Caco-2 (cell line): ENCODE measurements at places on chromosomes 6 and 20. TPM values are rescaled to one million over a fixed set of nuclear protein-coding genes. Genes with fewer than 3 reads are reported as not detected.
A peak's percentile ranks its signal among the peaks of the same experiment; 100 is the strongest.

DNA sequence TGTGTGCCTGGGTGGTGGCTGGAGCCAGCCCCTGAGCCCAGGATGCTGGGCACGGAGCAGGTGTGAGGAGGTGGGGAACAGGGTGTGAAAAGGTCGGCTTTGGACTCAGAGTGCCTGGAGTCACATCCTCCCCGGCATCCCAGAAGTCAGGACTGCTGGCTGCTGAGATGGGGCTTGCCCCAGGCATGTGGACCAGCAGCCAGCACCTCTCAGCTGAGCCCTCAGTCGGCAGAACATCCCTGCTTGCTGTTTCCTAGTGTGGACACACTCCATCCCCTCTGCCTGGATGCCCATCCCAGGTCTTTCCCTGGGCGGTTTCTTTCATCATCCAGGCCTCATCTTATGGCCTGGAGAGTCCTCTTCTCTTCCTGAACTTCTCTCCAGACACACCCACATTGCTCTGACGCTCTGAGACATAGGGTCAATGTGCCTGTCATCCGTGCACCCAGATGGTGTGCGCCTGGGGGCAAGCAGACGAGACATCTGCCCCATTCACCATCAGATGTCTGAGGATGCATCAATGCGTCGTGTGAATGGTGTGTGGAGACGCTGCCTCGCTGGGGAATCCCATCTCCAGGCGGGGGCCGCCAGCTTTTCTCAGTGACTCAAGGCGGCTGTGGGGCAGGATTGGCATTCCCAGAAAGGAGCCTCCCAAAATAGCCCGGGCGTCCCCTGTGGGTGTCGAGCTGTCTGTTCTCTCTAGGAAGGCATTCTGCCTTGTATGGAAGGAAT, 104.2 kb downstream of the SYCP2 start:
- H3K27me3 ChIP-seq: no peaks in the 10 kb centered on the region
- H3K36me3 ChIP-seq: no peaks in the 10 kb centered on the region
- no peak overlapping the region for H3K4me3 ChIP-seq
- no peak for DNase-seq

EPPIN gene
- total RNA-seq: not detected in 2 replicates

GRCh38 chr6:144017166-144018094, 9.4 kb upstream of the PLAGL1 start:
- H3K27me3 ChIP-seq: no peaks in the 10 kb centered on the region
- H3K27ac ChIP-seq: no peak overlapping the region
- no peaks in the 10 kb centered on the region for H3K4me1 ChIP-seq
- DNase-seq: no peak
- H3K36me3 ChIP-seq: no peaks in the 10 kb centered on the region

ADGB gene
- not detected in 2 replicates for total RNA-seq

CAGE1 gene
- 0.26 and 0.59 TPM in 2 replicates for total RNA-seq

GRCh38 chr20:13221313-13221672, 219 bp downstream of the ISM1 start:
- peak overlapping the region; percentile 54 for H3K4me3 ChIP-seq
- H3K4me1 ChIP-seq: peaks cover 10% of the 10 kb centered on the region
- no peak overlapping the region for H3K27ac ChIP-seq

DNA sequence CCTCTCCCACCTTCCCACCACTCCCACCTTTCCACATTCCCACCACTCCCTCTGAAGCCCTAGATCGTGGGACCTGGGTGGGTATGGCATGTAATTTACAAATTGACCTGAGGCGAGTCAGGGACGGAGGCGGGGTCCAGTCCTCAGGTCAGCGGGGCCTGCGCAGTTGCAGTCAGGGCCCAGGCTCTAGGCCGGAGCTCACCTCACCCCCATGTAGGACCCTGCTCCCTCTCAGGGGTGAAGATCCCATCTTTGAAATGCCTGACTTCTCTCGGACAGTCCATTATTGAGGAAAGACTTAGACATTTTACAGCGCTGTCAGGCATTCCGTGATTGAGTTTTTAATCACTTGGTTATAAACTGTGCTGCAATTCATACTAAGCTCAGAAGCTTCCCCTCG, 10.5 kb downstream of the THBS2 start:
- no peaks in the 10 kb centered on the region for H3K27me3 ChIP-seq
- H3K4me1 ChIP-seq: peaks cover 9% of the 10 kb centered on the region; the same call in 1 of the 2 replicates
- DNase-seq: no peak
- no peak overlapping the region for H3K27ac ChIP-seq
- no peaks in the 10 kb centered on the region for H3K36me3 ChIP-seq
- no peak overlapping the region for H3K4me3 ChIP-seq

GRCh38 chr20:30611239-30611984, 646.1 kb upstream of the DEFB115 start:
- H3K27ac ChIP-seq: no peak overlapping the region
- no peak overlapping the region for H3K4me3 ChIP-seq
- no peaks in the 10 kb centered on the region for H3K4me1 ChIP-seq
- H3K27me3 ChIP-seq: no peaks in the 10 kb centered on the region

DNA sequence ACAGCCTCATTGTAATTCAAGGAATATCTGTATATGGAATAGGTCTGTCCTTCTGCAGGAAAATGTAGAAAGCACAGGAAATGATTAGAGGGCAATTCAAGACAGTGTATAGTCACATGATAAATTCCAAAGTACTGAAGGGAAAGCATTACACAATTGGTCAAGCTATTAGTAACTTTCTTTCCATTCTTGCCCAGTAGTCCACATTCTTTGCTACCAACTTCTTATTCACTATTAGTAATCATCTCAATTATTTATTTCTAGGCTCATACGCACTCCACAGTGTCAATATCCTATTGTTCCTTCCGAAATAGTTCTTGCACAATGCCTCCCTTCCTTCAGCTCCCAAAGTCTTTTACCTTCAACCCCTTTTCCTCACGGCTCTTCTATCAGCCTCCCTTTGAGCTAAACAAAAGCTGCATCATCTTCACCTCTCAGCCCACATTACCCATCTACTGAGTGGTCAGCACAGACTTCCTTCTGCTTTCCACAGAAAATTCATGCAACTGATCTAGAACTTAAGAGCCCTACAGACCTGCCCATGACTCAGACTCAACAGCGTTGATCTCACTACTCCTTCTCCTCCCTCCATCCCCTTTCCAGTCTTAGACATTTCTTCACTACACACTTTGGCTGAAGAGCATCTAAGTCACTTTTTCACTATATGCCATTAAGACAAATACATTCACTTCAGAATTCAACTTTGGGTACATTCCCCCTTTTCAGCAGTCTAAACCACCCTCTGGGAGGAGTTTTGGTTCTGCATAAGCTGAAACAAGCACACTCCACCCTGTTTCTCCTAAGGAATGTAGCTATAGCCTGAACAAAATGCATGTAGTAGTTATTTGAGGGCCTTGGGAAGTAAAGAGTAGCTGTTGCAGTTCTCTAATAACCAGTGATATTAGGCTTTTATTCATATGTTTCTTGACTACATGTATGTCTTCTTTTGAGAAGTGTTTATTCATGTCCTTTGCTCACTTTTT, 157.9 kb downstream of the KIF16B start:
- no peaks in the 10 kb centered on the region for H3K36me3 ChIP-seq
- no peak for DNase-seq
- peak overlapping the region; percentile 20 for H3K27ac ChIP-seq
- H3K4me3 ChIP-seq: no peak overlapping the region
- H3K27me3 ChIP-seq: no peaks in the 10 kb centered on the region

TTK gene
- total RNA-seq: 37.4 and 40.0 TPM in 2 replicates

- DNase-seq: no peak
- H3K27ac ChIP-seq: no peak overlapping the region
- no peaks in the 10 kb centered on the region for H3K4me1 ChIP-seq
- H3K27me3 ChIP-seq: no peaks in the 10 kb centered on the region
These were observed 82.0 kb upstream of the ID4 start for GRCh38 chr6:19755181-19755580.

DNA sequence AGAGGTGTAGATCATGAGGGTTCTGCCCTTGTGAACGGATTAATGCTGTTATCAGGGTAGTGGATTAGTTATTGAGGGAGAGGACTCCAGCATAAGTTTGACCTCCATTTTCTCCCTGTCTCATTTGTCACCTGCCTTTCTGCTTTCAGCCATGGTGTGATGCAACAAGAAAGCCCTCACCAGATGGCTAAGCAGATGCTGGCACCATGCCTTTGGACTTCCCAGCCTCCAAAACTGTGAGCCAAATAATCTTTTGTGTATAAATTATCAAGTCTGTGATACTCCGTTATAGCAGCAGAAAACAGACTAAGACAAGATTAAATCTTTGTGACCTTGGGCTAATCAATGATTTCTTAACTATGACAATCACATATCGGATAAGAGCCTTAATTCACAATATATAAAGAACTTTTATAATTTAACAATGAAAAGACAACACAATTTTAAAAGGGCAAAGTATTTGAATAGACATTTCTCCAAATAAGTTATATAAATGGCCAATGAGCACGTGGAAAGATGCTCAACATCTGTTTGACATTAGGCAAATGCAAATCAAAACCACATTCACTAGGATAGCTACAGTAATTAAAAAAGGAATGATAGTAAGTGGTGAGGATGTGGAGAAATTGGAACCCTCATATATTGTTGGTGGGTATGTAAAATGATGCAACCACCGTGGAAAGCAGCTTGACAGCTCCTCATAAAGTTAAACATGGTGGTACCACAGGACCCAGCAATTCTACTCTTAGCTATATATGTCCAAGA, 45.3 kb upstream of the IFNGR1 start:
- no peak overlapping the region for H3K4me3 ChIP-seq
- peaks cover 6% of the 10 kb centered on the region; the same call in 1 of the 2 replicates for H3K4me1 ChIP-seq
- H3K27ac ChIP-seq: no peak overlapping the region
- H3K27me3 ChIP-seq: no peaks in the 10 kb centered on the region
- DNase-seq: no peak
- H3K36me3 ChIP-seq: no peaks in the 10 kb centered on the region

DNA sequence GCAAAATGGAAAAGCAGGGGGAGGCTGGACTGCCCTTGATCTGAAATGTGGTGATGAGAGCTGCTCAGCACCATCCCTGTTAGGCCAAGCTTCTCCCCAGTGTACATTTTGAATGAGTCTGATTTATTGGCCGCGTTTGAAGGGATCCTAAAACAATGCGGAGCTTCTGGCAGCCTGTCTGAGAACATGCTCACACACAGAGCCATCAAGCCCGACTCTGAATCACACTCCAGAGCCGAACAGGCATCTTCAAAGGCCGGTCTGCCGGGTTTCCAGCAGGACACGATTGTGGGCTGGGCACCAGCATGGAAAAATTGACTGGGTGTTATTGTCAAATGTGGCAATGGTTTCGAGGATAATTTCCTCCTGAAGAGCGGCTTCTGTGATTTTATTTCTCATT, 235.9 kb downstream of the TFAP2C start:
- no peak for DNase-seq
- no peaks in the 10 kb centered on the region for H3K4me1 ChIP-seq
- H3K27me3 ChIP-seq: peaks cover 5% of the 10 kb centered on the region
- H3K4me3 ChIP-seq: no peak overlapping the region

GRCh38 chr20:57809661-57810172, 99.9 kb upstream of the PMEPA1 start:
- H3K36me3 ChIP-seq: no peaks in the 10 kb centered on the region
- no peaks in the 10 kb centered on the region for H3K27me3 ChIP-seq

CCN6 gene
- total RNA-seq: not detected in 2 replicates

DNA sequence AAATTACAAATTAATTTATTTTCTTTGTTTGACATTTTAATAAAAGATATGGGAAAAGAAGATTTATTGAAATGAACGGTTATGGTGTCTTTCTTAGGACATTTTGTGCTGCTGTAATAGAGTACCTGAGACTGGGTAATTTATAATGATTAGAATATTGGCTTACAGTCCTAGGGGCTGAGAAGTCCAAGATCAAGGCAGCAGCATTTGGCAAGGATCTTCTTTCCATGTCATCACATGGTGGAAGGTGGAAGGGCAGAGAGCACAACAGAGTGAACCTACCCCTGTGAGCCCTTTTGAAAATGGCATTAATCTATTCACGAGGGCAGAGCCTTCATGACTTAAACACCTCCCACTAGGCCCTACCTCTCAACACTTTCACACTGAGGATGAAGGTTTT, 75.7 kb upstream of the LTV1 start:
- H3K4me3 ChIP-seq: no peak overlapping the region
- H3K27ac ChIP-seq: no peak overlapping the region
- no peaks in the 10 kb centered on the region for H3K4me1 ChIP-seq
- DNase-seq: no peak
- H3K36me3 ChIP-seq: no peaks in the 10 kb centered on the region

- H3K4me3 ChIP-seq: no peak overlapping the region
- no peak for DNase-seq
- H3K36me3 ChIP-seq: no peaks in the 10 kb centered on the region
- peaks cover 1% of the 10 kb centered on the region for H3K27me3 ChIP-seq
- no peak overlapping the region for H3K27ac ChIP-seq
These were observed 229.4 kb downstream of the ANKRD60 start for GRCh38 chr20:57998981-57999464.

C20orf141 gene
- total RNA-seq: not detected in 2 replicates

AVP gene
- total RNA-seq: not detected in 2 replicates

DNA sequence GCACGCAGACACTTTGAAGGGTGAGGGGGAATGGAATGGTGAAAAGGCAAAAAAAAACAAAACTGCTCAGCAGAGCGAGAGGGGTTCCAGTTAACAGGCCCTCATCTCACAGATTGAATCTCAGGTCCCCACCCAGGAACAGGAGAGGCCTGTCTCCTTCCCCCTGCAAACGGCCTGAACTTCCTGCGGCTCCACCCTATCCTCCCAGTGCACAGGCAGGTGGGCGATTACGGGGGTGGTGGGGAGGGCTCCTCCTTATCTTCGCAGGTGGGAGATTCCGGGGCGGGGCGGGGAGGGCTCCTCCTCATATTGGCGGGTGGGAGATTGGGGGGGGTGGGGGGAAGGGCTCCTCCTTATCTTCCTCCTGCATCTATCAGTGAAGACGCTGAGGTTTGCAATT, 129.0 kb downstream of the SOX4 start:
- H3K4me1 ChIP-seq: peaks cover 25% of the 10 kb centered on the region
- H3K27ac ChIP-seq: no peak overlapping the region
- no peak for DNase-seq
- no peak overlapping the region for H3K4me3 ChIP-seq
- no peaks in the 10 kb centered on the region for H3K27me3 ChIP-seq
- H3K36me3 ChIP-seq: no peaks in the 10 kb centered on the region

- H3K27ac ChIP-seq: no peak overlapping the region
- DNase-seq: peak; percentile 82
- H3K4me1 ChIP-seq: peaks cover 13% of the 10 kb centered on the region
- peak overlapping the region; percentile 50 for H3K4me3 ChIP-seq
These were observed 92.8 kb upstream of the BTN3A2 start for GRCh38 chr6:26272171-26272637.

DNA sequence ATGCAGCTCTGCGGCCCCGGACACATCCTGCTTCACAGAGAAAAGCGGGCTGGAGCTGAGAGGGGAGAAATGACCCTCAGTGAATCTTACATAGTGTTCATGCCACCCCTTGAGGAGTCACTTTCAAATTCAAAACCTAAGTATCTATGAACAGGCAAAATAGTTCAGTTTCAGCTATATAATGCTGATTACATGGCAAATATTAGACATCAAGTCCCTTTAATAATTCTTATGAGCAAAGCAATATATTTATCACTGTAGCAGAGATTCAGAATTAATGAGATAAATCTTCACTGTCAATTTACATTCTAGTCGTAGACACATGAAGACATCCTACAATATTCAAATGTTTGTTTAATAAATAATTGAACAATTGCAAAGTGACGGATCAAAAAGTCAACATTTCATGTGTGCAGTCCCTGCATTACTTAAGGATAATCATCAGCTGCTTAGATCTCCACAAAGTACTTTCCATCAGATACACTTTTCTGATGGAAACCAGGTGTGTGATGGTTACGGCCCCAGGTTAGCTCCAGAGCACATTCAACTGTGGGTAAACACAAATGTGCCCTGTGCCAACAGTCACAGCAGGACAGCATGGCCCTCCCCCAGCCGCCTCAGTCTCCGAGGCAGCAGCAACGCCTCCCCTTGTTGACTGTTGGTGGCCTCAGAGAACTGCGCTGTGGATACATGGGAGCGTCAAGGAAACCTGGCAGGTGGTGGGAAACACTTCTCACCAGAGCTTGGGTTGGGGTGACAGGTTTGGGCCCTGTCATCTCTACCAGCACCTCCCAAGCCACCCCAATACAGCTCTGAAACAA, 787 bp upstream of the PRR18 start:
- no peak for DNase-seq
- no peaks in the 10 kb centered on the region for H3K27me3 ChIP-seq
